SJSA1 (cell line): ENCODE measurements at places on chromosomes 11 and 22. TPM values are rescaled to one million over a fixed set of nuclear protein-coding genes. Genes with fewer than 3 reads are reported as not detected.

- DNase-seq, result peak; percentile 57
Observed at GRCh38 chr11:2142762-2143202, 3.6 kb upstream of the IGF2 start.

DNA sequence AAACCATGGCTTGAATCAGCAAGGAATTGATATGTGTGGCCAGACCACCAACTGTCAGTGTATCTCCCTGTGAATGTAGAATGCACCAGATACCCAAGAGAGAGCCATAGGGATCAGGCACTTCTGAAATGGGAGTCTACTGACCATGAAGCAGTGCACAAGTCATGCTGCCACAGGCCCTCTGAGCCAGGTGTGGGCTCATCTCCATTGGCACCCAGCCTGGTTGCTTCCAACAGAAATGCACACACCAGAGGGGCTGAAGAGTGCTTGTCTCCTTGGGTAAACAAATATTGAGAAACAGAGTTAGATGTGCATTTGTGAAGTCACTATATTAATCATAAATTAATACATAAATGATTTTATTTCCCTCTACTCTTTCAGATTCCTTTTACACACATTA is 28.4 kb upstream of the PANX1 start:
- no peak for DNase-seq

- peak; percentile 88 for DNase-seq
Observed at GRCh38 chr11:2929531-2929949, 320 bp upstream of the PHLDA2 start.

MCHR1 gene
- not detected in 2 replicates for total RNA-seq

GRCh38 chr22:50489363-50490243 is 2.9 kb downstream of the MIOX start:
- DNase-seq, result no peak

DNA sequence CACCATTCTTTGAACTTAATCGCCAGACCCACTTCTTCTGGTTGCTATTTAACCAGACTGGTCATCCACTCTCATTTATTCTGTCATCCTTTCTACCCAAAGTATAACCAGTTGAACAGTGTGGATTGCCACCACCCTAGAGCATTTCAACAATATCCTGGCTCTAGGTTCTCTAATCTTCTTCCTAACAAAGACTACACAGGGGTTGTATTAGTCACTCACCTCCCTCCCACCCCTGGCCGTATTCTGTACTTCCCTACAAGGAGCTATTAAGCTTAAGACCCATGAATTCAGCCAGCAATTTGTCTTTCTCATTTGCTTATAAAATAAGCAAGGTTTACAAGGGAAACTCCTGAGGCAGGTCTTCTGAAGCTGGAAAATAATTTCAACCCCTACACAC is 46.9 kb upstream of the CEP126 start:
- DNase-seq, result no peak

- DNase-seq, result no peak
Observed at GRCh38 chr22:48944433-48944750, 883.3 kb downstream of the BRD1 start.

WT1 gene
- total RNA-seq, result not detected in 2 replicates

- no peak for DNase-seq
Observed at GRCh38 chr11:68011051-68011943, 1.2 kb downstream of the ALDH3B1 start.

- DNase-seq, result no peak
Observed at GRCh38 chr11:76206327-76207081, at the start of gene WNT11. Gene WNT11 (minus strand): TSS chr11:76206502. CDS start chr11:76206407, 95 bp downstream.

DNA sequence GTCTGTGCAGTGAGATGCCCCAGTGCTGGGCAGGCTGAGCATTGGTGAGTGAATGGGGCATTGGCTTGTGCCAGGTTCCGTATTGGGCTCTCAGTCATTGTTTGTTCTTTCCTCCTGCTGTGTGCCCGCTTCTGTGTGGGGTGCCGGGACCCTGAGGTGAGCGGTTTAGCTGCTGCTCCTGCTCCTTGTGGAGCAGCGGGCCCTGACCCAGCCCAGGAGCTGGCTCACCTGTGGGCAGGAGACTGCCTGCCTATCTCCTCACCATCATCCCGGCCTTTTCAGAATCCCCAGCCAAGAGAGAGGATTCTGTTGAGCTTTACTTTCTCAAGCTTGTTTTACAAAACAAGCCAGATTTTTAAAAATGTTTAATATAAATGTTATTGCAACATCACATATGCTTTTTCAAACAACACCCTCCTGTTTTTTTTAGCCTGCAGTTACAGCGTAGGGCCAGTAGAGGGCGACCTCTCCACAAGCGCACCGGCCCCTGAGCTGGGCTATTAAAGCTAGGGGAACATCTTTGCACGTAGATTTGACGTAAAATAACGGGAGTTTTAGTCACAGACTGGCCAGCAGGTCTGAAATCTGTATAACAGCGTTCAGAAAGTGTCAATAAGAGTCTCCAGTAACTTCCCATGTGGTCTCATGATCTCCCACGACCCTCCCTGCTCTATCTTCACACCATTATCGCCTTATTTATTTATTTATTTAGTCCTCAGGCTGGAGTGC is 25.1 kb upstream of the RELT start:
- peak; percentile 33 for DNase-seq

DNA sequence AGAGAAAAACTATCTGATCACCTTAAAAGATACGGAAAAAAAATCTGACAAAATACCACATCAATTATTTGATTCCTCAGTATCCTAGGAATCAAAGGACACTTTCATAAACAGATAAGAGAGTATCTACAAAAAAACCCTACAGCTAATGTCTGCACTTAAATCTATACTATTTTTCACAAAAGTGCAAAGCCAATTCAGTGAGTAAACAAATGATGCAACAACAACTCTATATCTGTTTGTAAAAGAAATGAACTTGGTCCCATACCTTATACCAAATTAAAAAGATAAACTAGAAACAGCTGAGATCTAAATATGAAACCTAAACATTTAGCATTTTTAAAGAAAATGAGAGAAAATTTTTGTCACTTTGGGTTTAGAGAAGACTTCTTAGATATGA is 263.8 kb downstream of the SWAP70 start:
- DNase-seq, result no peak

SLC5A1 gene
- total RNA-seq, result not detected in 2 replicates

DNA sequence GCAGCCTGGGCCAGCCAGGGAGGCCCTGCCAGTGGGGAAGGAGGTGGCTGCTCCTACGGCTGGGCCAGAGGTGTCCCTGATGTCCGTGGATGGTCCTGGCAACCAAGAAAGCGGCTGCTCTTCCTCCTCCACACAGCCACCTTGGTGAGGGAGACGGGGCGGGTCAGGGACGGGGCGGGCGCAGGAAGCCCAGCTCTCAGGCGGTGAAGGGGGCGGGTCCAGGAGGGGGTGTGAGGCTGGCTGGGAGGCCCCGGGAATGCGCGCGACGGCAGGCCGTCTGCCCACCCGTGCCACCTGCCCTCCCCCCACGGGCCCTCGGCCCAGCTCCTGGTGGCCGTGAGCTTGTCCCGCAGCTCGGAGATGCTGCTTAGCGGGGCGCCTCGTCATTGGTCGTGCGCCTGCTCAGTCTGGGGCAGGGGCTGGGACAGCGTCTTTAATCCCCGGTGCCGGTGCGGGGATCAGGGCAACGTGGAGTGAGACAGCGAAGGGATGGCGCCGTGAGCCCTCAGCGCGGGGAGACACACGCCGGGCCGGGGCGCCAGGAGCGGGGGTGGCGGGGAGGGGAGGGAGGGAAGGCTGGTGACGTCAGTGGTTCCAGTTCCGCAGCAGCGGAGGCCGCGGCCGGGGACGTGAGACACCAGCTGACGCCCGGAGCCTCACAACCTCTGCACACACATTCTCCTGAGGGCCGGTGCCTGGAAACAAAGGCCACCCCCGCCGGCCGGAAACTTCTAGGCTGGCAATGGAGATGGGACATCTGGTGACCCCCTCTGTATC is 6.7 kb upstream of the BRSK2 start:
- DNase-seq, result peak; percentile 64

DNA sequence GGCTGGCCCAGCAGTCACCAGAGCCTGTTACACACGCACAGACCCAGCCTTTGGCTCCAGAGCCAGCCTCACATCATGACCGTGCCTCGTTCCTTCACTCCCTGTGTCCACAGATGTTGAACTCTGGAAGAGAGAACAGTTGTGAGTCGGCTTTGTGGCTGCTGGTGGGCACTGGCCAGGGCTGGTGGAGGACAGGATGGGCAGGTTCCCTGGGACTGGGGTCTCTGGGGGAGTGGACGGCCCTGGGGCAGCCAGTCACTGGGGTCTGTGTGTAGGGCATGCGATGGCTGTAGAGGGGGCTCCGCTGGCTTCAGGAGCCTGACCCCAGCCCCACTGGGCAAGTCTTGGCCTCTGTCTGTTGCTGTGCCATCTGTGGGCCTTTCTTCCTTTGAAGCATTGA is 1070.1 kb downstream of the BRD1 start:
- DNase-seq, result no peak

MOV10L1 gene
- 0.97 and 1.7 TPM in 2 replicates for total RNA-seq

OR8G5 gene
- total RNA-seq, result not detected in 2 replicates

CABP7 gene
- not detected in 2 replicates for total RNA-seq

MMP13 gene
- total RNA-seq, result not detected in 2 replicates

ASCL2 gene
- total RNA-seq, result not detected in 2 replicates

GRCh38 chr11:69395287-69395686 is 86.2 kb upstream of the LINC01488 start:
- no peak for DNase-seq

- DNase-seq, result no peak
Observed at GRCh38 chr11:62142921-62143320, 19.1 kb downstream of the INCENP start.

DNA sequence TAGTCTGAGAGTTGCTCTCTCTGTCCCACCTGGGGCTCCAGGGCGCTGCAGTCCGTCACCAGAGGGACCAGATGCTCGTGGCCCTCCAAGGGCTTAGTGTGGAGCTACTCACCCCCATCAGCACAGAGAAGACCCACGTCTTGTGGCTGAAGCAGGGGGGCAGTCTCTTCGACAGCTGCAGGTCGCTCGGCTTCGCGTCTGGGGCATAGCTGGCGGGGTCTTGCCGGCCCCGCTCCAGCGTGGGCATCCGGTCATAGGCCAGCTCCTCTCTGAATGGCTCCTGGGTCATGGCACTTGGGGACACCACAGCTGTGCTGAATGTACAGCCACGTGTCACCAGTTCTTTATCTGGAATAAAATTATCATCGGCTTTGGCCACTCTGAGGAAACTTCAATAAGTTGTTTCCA is 608 bp downstream of the MLC1 start:
- no peak for DNase-seq

DNA sequence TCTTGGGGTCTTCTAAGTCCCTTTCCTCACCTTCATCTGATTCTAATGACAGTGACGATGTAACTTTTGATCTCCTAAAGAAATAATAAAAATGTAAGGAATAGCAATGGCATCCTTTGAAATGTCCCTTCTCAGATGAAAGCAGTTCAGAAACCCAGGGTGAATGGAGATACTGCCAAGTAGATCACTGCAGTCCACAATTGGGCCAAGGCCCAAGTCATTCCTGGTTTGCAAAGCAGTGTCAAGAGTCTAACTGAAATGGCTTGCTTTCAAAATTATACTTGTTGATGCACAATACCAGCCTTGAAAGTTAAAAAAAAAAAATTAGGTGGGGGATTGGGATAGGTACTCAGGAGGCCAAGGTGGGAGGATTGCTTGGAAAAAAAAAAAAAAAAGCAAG is 20.4 kb downstream of the ASCC2 start:
- no peak for DNase-seq

AGBL2 gene
- 0.45 TPM in 1 of 2 replicates, not detected in the other for total RNA-seq

DNA sequence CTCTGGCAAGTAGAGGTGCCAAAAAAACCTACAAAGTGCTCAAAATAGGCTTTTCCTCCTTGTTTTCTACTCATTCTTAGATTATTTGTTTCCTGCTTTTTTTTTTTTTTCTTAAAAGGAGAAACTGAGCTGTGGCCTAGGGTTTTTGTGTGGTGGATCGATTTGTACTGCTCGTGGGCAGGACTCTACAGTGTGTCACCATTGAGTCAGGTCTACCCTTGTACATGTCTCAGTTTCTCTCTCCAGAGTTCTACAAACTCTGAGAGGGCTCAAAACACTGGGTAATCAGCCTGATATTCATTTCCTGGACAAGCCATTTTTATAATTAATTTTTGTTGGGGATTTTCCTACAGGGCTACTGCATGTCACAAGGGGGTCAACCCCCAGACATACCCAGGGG is 5.2 kb upstream of the CASP4 start:
- no peak for DNase-seq

DNA sequence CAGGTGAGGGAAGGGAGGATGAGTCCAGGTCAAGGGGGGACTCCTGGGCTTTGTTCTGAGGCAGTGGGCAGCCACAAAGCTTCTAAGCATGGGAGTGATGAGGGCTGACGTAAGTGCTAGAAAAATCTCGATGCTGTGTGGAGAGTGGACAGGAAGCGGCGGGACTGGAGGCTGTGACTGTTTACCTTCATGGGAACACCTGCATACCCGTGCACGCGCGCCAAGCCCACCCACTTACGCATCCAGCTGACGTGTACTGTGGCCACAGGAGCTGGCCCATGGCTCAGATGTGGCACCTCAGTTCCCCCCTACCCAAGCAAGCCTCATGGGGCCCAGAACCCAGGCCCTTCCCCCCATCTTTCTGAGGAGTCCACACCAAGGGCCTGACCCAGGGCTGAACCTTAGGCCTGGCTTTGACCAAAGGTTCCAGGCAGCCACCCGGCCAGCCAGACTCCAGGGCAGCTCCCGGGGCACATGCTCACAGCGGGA is 14.0 kb downstream of the MYRF start:
- DNase-seq, result no peak

GRCh38 chr22:29300807-29301601 is 5.4 kb upstream of the GAS2L1 start:
- no peak for DNase-seq

PDE3B gene
- total RNA-seq, result 0.03 TPM in 2 replicates

RIBC2 gene
- not detected in 2 replicates for total RNA-seq

DNA sequence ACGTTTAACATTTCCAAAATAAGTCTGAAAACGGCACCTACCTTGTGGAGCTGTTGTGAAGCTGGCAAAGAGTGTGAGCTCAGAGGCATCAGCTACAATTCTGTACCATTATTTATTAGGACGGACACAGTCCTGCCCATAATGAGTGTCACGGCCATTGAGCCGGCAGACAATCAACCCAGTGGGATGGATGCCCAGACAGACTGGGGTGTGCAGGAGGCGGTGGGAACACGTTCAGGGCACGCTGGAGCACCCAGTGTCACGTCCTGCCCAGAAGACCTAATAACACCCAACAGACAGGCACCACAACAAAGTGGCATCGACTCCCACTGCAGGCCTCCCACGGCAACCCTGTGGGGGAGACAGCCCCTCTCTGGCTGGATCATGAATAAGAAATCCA is 34.5 kb downstream of the TPST2 start:
- no peak for DNase-seq

DNA sequence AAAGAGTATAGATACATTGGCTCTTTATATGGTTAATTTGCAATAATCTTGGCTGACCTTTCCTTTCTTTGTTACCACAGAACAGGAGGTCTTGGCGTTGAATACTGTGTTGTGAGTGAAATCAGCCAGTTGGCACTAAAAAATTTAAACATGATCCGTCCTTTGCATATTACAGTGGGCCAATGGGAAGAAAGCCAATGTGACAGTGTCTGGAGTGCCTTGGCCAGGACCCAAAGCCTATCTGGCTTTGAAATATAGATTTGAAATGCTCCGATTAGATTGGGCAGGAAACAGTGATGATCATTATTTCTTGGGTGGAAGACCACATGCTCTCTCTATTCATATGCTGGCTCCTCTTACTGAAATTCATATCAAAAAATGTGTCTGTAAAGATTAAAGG is 339.6 kb upstream of the ANO3 start:
- DNase-seq, result no peak

OR4D5 gene
- not detected in 2 replicates for total RNA-seq

KCNK7 gene
- 0.13 TPM in 1 of 2 replicates, not detected in the other for total RNA-seq

GRCh38 chr11:131776211-131776610 is 405.8 kb downstream of the NTM start:
- DNase-seq, result no peak
